ENCODE measurements at places on chromosomes 5 and 9.

- no peak for DNase-seq
Measured at GRCh38 chr5:75331095-75332090, 5.6 kb upstream of the HMGCR start.

- DNase-seq, result no peak
Measured at GRCh38 chr5:53257806-53258373, 148.3 kb upstream of the MOCS2 start.

GRCh38 chr5:179192891-179193470 lies 132.8 kb downstream of the ZNF354C start:
- DNase-seq, result no peak

DNA sequence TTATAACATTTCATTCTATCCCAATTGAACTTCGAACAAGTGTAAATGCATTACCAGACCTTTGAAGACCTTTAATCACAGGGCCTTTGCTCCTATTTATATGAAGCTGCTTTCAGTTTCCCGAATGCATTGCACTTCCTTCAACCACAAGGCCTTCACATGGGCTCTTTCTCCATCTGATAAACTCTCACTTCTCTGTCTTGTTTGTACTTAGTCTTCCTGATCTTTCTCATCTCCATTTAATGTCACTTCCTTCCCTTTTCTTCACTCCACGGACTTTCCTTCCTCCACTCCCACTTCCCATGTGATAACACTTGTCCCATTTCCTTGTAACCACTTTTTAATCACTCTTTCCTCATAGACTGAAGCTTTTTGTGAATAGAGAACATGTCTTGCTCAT lies 74.3 kb upstream of the TNC start:
- no peak for DNase-seq

DNA sequence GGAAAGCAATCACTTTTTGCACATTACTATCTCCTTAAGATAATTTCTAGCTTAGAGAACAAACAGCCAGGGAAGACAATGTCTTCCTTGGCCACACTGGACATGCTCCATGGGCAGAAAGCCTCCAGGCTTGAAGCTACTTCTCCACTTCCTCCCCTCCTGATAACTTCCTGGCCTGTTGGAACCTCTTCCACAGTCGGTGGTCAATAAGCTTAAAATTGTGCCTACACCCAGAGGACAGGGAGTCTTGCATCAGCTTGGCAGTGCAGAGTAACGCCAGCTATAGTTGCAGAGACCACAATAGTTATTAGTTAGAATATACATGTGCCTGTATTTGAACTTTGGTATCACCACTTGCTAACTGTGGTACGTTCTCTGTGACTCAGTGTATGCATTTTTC lies 58.1 kb upstream of the ABCA1 start:
- no peak for DNase-seq

- DNase-seq, result no peak
Measured at GRCh38 chr9:4086119-4087090, 213.5 kb downstream of the GLIS3 start.

- DNase-seq, result no peak
Measured at GRCh38 chr5:107322936-107323335, 347.8 kb downstream of the EFNA5 start.

GRCh38 chr5:1553539-1554409 lies 30.0 kb upstream of the LPCAT1 start:
- DNase-seq, result no peak
